ENCODE measurements at places on chromosomes 16 and 17.

GRCh38 chr16:85056211-85056748, 28.7 kb downstream of the KIAA0513 start:
- DNase-seq, result peak; percentile 18

DNA sequence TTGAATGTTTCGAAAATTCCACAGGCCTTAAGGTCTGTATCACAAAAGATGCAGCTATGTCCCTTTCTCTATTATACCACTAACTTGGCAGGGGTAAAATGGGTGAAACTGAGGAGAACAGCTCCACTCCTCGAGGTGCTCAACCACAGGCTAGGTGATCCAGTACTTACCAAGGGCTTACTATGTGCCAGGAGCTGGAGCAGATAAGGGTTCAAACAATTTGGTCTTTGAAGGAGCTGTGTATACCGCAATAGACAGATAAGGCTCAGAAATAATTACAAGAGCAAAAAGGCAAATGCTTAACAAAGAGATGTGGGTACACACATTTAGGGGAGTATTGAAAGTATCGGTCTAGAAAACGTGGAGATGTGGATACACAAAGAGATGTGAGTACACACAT, 1.5 kb downstream of the XPO6 start:
- DNase-seq, result no peak

- no peak for DNase-seq
Measured at GRCh38 chr17:43456029-43456428, 27.7 kb upstream of the DHX8 start.

DNA sequence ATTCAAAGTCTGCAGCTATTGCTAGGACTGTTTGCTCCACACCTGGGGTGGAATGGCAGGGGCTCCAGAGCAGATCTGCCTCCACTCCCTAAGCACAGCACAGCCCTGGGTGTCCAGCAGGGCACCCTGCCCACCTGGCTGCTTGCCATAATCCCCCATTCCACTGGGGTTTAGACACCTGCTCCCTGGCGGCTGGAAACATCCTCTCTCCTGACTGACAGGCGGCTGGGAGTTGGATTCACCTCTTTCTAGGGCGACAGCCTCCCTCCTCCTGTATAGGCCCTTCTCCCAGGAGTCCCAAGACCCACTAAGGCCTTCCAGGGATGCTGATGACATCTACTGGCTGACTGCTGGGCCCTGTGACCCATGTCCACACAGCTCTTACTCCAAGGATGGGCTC, 18.0 kb downstream of the HDAC5 start:
- no peak for DNase-seq

- no peak for DNase-seq
Measured at GRCh38 chr16:27149986-27150385, 53.3 kb upstream of the KDM8 start.

All from DND-41 (cell line).